ENCODE measurements at places on chromosomes 7 and 10.

DNA sequence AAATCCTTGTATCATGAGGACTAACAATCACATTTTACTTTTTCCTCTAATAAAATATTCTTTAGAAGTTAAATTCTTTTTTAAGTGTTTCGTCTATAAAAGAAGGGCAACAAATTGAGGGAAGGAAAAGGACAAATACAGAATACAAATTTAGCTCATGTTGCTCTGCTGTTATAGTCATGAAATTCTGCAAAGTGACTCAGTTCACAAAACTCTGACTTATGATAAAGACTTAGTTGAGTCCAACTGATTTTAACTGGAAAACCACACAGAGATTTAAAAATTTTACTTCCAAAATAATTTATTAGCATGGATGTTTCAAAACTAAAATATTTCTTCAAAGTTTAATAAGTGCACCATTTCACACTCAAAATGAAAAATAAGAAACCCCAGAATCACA is 75.0 kb upstream of the GPR22 start:
- DNase-seq: no peak

GRCh38 chr10:62380016-62380415 is 5.8 kb downstream of the ZNF365 start:
- no peak for DNase-seq

- no peak for DNase-seq
Measured at GRCh38 chr10:122073508-122073907, 84.5 kb downstream of the TACC2 start.

GRCh38 chr10:118783776-118784545 is 29.2 kb upstream of the CACUL1 start:
- no peak for DNase-seq

GRCh38 chr7:23600236-23600635 is 3.1 kb downstream of the CCDC126 start:
- no peak for DNase-seq

- DNase-seq: no peak
Measured at GRCh38 chr7:111736552-111736874, 174.2 kb upstream of the IMMP2L start.

GRCh38 chr7:105084581-105084980 is 70.6 kb downstream of the KMT2E start:
- DNase-seq: no peak

GRCh38 chr10:95423164-95424005 is 132.6 kb upstream of the PDLIM1 start:
- DNase-seq: no peak

DNA sequence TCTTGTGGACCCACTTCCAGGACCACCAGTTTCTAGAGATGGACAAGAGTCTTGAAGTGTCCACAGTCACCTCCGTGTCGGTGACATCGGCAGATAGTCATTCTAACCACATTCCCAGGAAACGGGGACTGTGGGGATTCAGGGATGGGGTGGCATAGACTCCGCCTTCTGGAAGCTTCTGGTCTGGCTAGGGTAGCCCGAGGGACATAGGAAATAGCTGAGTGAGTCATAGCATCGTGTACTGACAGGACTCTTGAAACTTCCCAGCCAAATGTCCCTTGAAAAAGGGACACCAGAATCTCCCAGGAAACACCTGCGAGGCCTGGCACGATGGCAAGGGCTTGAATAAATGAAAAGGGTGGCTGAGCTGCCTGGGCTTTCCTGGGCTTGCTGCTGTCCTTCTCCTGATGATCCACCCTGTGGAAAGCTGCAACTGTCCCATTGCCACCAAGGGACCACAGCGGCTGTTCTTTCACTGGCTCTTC is 84.1 kb upstream of the LRRC4 start:
- no peak for DNase-seq

GRCh38 chr7:8133188-8133848 is 128.6 kb downstream of the ICA1 start:
- DNase-seq: no peak

GRCh38 chr10:77114181-77114821 is 523.3 kb downstream of the KCNMA1 start:
- no peak for DNase-seq

- no peak for DNase-seq
Measured at GRCh38 chr10:86162036-86162435, 204.6 kb downstream of the GRID1 start.

- no peak for DNase-seq
Measured at GRCh38 chr10:69202332-69202731, 17.8 kb upstream of the HKDC1 start.

- no peak for DNase-seq
Measured at GRCh38 chr7:3984456-3984855, 683.4 kb downstream of the SDK1 start.

GRCh38 chr10:26479766-26480492 is 41.8 kb downstream of the APBB1IP start:
- peak; percentile 67 for DNase-seq

GRCh38 chr10:114290038-114290437 is 51.0 kb downstream of the VWA2 start:
- DNase-seq: no peak

GRCh38 chr7:147915781-147916180 is 674.8 kb upstream of the C7orf33 start:
- no peak for DNase-seq

DNA sequence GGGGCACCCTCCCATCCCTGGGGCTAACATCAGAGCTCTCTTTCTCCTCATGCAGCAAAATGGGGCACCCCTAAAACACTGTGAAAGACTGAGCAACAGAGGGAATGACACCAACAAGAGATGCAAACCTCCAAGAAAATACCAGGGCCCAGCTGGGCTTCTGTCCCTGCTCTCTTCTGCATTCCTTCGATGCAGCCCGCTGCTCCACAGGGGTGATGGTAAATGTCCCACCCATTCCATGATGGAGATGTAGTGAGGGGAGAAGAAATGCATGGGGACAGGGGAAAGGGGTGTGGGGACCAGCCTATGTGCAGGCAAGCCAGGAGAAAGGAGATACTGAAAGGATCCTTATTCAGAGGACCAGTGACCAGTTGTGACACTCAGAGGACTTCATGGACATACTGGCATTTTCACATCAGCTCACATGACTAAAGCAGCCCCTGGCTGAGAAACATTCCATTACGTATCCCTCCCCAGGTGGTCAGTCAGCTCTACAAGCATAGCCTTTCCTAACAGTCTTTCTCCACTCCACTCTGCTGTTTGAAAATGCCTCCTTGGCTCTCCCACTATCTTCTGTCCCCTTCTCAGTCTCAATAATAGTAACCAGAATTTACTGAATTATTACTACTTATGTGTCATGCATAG is 13.3 kb downstream of the SORBS1 start:
- DNase-seq: no peak

- peak; percentile 32 for DNase-seq
Measured at GRCh38 chr7:7251742-7252141, 69.4 kb downstream of the C1GALT1 start.

GRCh38 chr7:77430927-77431326 is 14.8 kb upstream of the GSAP start:
- DNase-seq: no peak

GRCh38 chr10:69890065-69890847 is 88.5 kb downstream of the COL13A1 start:
- DNase-seq: no peak

DNA sequence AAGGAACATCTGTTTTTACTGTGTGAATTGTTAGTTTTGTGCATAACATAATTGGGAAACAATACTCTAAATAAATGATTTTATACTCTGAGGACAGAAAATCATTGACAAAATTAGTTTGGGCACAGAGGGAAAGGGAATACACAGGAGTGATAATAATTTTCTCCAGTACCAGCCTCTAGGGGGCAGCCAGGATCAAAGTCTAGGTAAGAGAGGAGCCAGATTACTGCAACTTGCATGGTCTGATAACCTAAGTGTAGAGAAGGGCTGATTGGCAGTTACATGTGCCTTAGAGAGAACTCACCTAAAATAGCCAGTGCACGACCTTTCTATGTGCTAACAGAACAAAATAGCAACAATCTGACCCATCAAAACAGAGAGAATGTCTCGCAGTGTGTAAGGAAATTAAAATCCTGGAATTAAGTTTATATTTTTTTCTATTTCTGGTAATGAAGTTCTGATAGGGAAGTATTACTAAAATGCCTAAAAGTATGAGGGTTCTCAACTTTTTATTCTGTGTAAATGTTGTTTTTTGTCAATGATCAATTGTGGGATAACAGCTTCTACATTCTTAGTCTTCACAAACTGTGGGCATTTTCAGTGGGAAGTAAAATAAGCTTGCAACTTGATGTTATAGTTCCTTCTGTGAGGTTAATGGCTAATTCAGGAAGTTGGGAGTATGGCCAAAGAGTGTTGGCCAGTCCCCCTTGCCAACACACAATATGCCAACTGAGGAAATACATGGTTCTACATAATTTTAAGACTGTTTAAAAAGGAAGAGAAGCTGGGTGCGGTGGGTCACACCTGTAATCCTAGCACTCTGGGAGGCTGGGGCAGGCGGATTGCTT is 66.4 kb downstream of the EXOC6 start:
- DNase-seq: no peak

DNA sequence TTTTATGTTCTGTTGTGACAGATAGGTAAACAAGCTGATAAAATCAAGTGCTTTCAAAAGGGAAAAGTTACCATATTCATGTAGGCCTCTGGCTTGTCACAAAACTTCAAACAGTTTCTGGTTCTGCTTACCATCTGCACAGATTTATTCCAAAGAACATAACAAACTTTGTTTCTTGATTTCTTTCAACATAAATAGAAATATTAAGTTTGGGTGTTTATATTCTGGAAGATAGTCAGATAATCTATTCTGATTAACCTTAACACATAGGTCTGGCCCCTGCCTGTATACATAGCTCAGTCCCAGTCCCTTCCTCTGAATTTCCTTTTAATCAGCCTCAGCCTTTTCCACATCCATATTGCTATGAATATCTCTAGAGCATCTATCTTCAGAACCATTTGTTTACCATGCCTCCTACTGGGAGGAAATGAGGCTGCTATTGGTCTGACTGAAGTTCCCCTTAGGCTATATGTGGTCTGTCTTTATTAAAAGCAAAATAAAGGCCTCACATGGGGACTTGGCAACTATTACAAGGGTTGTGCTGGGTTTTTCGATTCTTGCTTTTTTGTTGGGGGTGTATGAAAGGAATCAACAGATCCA is 319.0 kb downstream of the HPSE2 start:
- no peak for DNase-seq

GRCh38 chr10:5563321-5563961 is 38.7 kb downstream of the CALML3 start:
- DNase-seq: no peak

DNA sequence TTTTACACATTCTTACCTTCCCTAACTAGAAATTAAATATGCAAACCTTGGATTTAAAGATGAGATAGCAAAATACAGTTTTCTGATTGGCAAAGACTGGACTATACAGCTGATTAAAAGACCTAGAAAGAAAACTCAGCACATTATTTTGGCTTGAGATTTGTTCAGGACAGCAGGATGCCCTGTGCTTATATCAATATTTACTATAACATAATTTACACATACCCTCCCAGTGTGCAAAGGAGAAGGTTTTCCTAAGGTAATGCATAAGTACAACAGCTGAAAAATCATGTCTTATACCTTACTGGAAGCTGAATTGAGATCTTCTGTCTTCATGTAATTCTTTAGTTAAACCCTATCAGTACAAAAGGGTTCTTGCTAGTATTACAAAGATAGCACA is 458.6 kb downstream of the PARD3 start:
- DNase-seq: no peak

GRCh38 chr10:2921956-2922680 is 145.2 kb upstream of the PFKP start:
- no peak for DNase-seq

DNA sequence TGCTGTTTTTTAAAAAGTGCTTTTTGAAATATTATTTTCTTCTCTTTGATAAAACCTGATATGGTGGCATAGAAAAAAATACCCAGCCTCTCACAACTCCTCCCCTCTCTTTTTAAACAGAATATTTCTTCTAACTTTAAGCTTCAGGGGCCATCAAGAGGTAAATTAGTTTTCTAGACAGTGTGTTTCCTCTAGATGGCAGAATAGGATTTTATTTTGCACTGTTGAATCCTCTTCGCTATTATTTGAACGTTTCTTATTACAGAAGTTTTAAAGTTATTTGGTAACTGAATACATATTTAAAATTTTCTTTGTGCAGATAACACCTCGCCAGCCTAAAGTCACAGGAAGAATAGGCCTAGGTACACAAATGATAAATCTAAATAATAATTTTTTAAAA is 30.3 kb downstream of the ARL5B start:
- DNase-seq: no peak

- DNase-seq: no peak
Measured at GRCh38 chr7:104152468-104152867, 55.3 kb downstream of the ORC5 start.
